ENCODE measurements at places on chromosomes 16 and 17. TPM values are rescaled to one million over a fixed set of nuclear protein-coding genes. Genes with fewer than 3 reads are reported as not detected.

DNA sequence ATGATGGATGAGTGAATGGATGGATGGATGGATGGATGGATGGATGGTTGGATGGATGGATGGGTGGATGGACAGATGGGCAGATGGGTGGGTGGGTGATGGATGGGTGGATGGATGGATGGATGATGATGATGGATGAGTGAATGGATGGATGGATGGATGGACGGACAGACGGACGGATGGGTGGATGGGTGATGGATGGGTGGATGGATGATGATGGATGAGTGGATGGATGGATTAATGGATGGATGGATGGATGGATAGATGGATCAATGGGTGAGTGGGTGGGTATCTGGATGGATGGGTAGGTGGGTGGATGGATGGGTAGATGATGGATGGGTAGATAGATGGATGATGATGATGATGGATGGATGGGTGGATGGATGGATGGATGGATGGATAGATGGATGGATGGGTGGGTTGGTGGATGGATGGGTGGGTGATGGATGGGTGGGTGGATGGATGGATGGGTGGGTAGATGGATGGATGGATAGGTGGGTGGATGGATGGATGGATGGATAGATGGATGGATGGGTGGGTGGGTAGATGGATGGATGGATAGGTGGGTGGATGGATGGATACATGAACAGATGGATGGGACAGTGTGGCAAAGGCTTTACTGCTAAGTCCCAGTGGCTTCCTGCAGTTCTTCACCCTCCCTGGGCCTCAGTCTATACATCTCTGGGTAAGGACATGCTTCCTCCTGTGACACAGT lies 30.2 kb upstream of the ZFPM1 start:
- H3K27ac ChIP-seq = no peak overlapping the region
- H3K36me3 ChIP-seq = no peaks in the 10 kb centered on the region
- no peak for DNase-seq
- no peaks in the 10 kb centered on the region for H3K4me1 ChIP-seq
- H3K4me3 ChIP-seq = no peak overlapping the region

- peaks cover 40% of the 10 kb centered on the region for H3K36me3 ChIP-seq
- H3K27ac ChIP-seq = peak within 1 kb of the TSS; percentile 89
- DNase-seq = peak; percentile 99
- no peaks in the 10 kb centered on the region for H3K27me3 ChIP-seq
These were observed at the start of gene MYBBP1A for GRCh38 chr17:4554997-4555799. Gene MYBBP1A, minus strand, starts transcription at chr17:4555384. Its CDS starts 60 bp downstream, at chr17:4555324.

DNA sequence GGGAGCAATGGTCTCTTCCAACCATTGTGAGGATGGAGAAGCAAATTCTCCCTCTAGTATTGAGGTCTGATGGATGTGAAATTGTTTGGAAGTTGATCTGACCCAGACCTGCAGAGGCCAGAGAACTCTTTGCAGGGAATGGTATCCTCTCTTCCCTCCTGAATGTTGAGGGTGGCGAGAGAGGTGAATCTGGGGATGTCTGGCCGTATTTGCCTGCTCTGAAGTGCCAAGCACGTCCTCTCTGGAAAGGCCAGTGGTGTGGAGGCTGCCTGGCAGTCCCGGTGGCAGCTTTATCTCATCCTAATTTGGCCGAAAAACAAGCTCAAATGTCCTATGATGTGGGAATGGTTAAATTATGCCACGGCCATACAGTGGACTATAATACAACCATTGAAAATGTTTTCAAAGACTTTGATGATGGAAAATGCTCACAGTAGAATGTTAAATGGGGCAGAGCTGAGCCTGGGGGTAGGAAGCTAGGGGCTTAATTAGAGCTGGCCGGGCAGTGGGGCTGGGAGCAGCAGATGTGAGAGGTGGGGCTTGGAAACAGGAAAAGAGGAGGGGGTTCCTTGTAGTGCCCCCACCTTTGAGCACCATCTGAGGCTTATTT lies 30.8 kb downstream of the WSCD1 start:
- H3K4me3 ChIP-seq = no peak overlapping the region
- no peaks in the 10 kb centered on the region for H3K27me3 ChIP-seq
- peaks cover 19% of the 10 kb centered on the region for H3K4me1 ChIP-seq
- H3K36me3 ChIP-seq = no peaks in the 10 kb centered on the region
- DNase-seq = no peak

GRCh38 chr16:11143372-11144035 lies 112.5 kb downstream of the SOCS1 start:
- no peak overlapping the region for H3K4me3 ChIP-seq
- H3K27ac ChIP-seq = no peak overlapping the region
- H3K4me1 ChIP-seq = peaks cover 32% of the 10 kb centered on the region
- H3K36me3 ChIP-seq = no peaks in the 10 kb centered on the region
- DNase-seq = no peak

DNA sequence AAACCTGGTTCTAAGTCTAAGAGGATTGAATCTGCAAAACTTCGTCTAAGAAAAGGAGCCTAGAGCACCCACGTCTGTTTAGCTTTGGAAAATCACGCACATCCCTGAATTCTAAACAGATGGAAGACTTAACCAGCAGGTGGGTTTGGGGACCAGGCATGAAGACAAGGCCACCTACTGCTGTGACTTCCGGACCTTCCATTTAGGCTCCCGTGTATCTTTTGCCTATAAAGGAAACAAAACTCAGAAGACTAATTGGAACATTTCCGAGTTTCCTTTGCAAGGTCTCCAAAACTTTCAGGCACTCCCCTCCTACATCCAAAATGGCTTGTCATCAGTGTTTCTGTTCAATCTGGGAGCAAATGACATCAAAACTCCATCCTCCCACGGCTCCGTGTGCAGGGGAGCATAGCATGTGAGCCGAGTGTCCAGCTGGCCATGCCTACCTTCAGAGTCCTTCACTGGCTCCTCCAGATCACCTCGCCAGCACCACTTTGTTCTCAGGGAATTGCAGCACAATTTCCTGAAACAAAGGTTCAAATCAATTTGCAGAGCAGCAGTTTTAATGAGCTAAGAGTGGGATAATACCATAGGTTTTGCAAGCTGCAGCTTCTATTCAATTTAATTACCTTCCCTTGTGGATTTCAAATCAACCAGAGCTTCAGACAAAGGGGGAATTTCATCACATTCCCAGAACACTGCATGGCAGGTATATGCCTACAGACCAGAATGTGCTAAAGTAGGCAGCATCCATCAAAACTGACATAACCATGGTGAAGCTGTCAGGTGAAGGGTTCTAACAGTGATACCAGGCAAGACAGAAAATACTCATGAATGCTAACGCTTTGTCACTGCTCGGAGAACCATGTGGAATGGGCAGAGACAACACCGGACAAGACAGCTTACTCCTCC lies 23.5 kb downstream of the CACNG1 start:
- no peak for DNase-seq
- H3K27me3 ChIP-seq = no peaks in the 10 kb centered on the region
- peaks cover 8% of the 10 kb centered on the region for H3K4me1 ChIP-seq
- H3K27ac ChIP-seq = no peak overlapping the region
- no peak overlapping the region for H3K4me3 ChIP-seq

- no peak overlapping the region for H3K4me3 ChIP-seq
- H3K27me3 ChIP-seq = no peaks in the 10 kb centered on the region
- DNase-seq = no peak
- no peaks in the 10 kb centered on the region for H3K36me3 ChIP-seq
- H3K27ac ChIP-seq = no peak overlapping the region
These were observed 6.0 kb downstream of the PPM1D start for GRCh38 chr17:60606036-60606435.

GRCh38 chr17:78839235-78839761 lies 1.3 kb downstream of the USP36 start:
- DNase-seq = no peak
- peak overlapping the region; percentile 74 for H3K4me3 ChIP-seq
- H3K27ac ChIP-seq = peak overlapping the region; percentile 100
- no peaks in the 10 kb centered on the region for H3K27me3 ChIP-seq
- peaks cover 39% of the 10 kb centered on the region for H3K36me3 ChIP-seq
- peaks cover 15% of the 10 kb centered on the region for H3K4me1 ChIP-seq

- no peaks in the 10 kb centered on the region for H3K4me1 ChIP-seq
- H3K27ac ChIP-seq = peak overlapping the region; percentile 54
- no peak overlapping the region for H3K4me3 ChIP-seq
- H3K27me3 ChIP-seq = no peaks in the 10 kb centered on the region
- no peaks in the 10 kb centered on the region for H3K36me3 ChIP-seq
- no peak for DNase-seq
These were observed 10.0 kb downstream of the ADGRG1 start for GRCh38 chr16:57638381-57638780.

DNA sequence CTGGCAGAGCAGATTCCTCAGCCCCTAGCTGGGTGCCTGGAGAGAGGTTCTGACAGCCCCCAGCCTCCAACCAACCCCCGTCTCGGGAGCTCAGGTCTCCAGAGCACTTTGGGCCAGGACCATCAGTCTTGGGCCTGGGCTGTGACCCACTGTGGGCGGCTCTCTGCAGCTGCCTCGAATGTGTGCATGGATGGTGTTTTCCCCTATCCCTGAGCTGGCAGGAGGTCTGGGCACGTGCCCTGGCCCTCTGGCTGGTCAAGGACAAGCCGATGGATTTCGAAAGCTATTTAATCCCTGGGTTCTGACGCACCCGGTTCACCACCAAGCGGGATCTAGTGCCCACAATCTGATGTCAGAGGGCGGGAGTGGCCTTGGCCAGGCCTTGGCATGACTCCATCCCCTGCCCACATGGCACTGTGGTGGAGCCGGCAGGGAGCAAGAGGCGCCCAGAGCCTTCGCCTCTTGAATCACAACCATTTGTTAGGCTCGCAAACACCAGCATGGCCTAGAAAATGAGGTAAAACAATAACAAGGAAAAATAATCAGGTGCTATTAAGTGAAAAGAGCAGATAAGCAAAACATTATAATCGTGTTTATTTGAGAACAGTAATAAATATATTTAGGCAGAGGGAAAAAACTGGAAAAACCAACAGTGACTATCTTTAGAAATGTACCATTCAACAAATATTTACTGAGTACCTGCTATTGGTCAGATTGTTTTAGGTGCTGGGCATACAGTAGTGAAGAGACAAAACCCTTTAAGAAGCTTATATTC lies 69.3 kb upstream of the TOB1 start:
- H3K36me3 ChIP-seq = no peaks in the 10 kb centered on the region
- H3K27me3 ChIP-seq = no peaks in the 10 kb centered on the region
- H3K4me1 ChIP-seq = peaks cover 42% of the 10 kb centered on the region
- no peak overlapping the region for H3K4me3 ChIP-seq

- H3K4me3 ChIP-seq = no peak overlapping the region
- DNase-seq = no peak
- no peak overlapping the region for H3K27ac ChIP-seq
- no peaks in the 10 kb centered on the region for H3K36me3 ChIP-seq
- no peaks in the 10 kb centered on the region for H3K27me3 ChIP-seq
These were observed 86.3 kb upstream of the GOT2 start for GRCh38 chr16:58820411-58820810.

- no peaks in the 10 kb centered on the region for H3K36me3 ChIP-seq
- H3K4me1 ChIP-seq = peaks cover 65% of the 10 kb centered on the region
- H3K27me3 ChIP-seq = no peaks in the 10 kb centered on the region
- no peak overlapping the region for H3K4me3 ChIP-seq
- no peak for DNase-seq
These were observed 43.5 kb downstream of the TEX2 start for GRCh38 chr17:64219571-64219970.

DNA sequence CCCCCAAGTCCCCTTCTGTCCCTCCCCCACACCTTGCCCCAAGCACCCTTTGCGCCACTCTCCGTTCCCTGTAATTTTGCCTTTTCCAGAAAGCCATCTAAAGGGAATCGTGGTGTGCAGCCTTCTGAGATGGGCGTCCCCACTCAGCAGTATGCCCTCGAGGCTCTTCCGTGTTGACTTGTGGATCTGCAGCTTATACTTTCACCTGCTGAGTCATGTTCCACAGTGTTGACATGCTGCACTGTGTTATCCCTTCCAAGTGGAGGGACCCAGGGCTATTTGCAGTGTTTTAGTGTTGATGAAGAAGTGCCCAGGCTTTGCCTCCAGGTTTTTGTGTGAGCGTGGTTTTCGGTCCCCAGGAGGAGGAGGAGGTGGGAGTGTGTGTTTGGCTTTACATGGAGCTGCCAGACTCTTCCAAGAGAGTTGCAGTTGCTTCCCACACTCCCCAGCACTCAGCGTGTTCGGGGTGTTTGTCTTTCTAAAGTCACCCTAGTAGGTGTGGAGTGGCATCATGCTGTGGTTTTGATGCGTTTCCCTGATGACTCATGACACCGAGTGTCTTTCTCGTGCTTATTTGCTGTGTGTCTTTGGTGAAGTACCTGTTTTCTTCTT lies 32.1 kb upstream of the JPT2 start:
- H3K4me3 ChIP-seq = no peak overlapping the region
- peaks cover 39% of the 10 kb centered on the region for H3K36me3 ChIP-seq
- no peak overlapping the region for H3K27ac ChIP-seq
- DNase-seq = no peak
- H3K4me1 ChIP-seq = peaks cover 34% of the 10 kb centered on the region
- H3K27me3 ChIP-seq = no peaks in the 10 kb centered on the region

DNA sequence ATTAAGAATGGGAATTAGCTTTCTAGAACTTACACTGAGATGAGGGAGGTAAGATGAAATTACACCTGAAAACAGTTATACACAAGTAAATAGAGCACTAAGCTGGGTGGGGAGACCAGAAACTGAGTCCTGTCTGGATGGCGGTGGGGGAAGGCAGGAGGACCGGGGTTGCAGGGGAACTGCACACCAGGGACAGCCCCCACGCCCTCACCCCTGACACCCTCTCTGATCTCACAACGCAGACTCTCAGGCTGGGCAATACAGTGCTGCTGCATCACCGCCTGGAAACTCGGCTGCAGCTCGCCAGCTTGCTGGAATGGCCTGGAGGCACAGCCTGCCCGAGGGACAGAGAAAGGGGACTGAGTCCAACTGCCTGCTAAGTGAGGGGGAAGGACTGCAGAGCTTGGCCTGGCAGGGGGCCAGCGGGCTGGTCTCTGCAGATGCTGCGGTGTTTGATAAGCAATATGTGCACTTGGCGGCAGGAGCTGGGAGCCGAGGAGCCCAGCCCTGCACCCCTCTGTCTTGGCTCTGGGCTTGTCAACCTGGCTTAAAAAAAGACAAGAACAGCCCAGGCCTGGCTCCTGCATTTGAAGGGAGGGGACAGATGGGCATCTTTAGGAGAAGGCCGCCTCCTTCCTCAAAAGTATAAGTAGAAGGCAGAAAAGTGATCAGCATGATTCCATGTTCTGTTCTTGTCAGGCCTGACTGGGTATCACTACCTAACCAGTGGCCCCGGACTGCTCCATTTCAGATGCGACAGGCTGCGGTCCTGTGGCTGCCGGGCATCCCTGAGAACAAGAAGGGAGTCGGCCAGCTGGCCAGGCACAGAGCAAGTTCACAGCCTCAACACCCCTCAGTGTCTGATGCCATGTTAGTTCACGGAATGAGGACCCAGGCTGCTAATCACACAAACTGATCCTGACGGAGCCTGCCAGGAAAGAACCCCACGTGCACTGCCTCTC lies 30.2 kb downstream of the SPHK1 start:
- peak overlapping the region; percentile 55 for H3K27ac ChIP-seq
- H3K4me3 ChIP-seq = no peak overlapping the region
- no peaks in the 10 kb centered on the region for H3K36me3 ChIP-seq

Gene MT1H
- total RNA-seq = not detected

Gene KRT17
- not detected for total RNA-seq

Gene HAGHL
- 0.50 TPM for total RNA-seq

Gene CEP131
- 7.8 TPM for total RNA-seq

Gene C17orf78
- total RNA-seq = not detected

Gene THAP11
- 37.8 TPM for total RNA-seq

Gene SPNS3
- not detected for total RNA-seq

Gene CTRB1
- 3.9 TPM for total RNA-seq

Gene CDRT15
- not detected for total RNA-seq

Gene UTS2R
- 1.3 TPM for total RNA-seq

Gene GPR179
- 0.42 TPM for total RNA-seq

All from psoas muscle (tissue), 8 donors.